ENCODE measurements at places on chromosomes 16 and 17.

DNA sequence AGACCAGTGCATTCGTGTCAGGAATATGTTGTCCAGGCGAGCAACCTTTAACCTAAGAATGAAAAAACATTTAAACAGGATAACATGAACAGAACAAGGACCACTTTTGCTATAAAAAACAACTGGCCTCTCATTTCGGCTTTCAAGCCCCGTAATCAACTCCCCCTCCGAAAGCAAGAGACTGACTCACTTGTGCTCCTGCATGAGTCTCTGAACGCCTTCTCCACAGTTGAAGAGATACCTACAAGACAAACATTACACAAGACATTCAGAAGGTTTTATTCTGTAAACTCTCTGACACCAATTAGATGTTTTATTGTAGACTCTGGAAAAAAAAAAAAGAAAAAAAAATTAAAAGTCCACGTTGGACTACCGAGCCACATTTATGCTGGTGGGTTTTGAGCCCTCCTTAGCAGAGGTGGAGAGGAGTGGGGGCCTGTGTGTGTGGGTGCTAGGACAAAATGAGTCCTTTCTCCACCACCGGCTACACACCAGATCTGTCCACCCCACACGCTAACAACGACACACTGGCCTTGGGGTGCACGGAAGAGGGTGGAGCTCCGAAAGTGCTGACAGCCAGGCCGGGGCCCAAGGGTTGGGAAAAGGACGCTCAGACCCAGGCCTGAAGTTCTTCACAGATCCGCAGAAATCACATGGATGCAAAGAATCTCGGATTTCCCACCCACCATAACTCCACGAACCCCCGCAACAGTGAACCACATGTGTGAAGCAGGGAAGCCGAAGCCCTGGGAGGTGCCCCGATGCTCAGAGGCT, 759 bp downstream of the ELAC2 start:
- no peak for DNase-seq

DNA sequence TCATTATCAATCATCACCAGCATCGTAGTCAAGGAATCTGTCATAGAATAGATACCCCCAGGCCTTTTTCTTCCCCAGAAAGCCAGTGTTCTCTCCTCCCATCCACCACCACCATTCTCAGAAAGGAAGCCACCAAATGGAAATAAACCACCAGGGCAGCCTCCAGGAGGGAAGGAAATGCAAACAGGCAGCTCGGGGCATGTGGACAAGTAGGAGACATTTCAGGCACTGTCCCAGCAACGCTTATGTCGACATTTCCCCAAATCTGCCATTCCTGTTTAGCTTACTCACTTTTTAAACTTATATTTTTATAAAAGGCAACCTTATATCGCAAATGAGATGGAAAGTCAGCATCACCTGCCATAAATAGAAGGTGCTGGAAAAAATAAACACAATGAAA, 15.8 kb downstream of the EMP2 start:
- no peak for DNase-seq

DNA sequence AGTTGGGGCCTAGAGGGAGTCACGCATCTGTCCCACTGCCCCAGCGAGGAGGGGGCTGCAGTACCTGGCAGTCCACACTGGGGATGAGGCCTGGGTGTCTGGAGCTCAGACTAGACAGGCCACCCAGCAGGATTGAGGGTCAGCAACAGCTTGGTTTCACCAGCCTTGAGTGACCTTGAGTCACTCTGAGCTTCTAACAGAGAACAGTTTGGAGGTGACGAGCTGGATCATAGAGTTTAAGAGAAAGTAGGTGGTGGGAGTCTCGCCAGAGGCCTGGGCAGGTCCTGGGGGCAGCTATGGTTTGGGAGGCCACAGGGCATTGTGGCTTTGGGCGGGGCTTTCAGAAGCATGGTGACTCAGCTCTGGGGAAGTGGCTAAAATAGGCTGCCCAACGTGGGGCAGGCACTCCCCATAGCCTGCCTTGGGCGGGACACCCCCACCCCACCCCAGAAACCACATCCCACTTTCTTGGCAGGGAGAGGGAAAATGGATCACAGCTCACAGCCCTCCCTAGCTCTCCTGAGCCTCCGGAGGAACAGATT, 20.5 kb downstream of the CDC42EP4 start:
- no peak for DNase-seq

- DNase-seq: no peak
Observed at GRCh38 chr16:67893743-67894399, 817 bp downstream of the PSKH1 start.

DNA sequence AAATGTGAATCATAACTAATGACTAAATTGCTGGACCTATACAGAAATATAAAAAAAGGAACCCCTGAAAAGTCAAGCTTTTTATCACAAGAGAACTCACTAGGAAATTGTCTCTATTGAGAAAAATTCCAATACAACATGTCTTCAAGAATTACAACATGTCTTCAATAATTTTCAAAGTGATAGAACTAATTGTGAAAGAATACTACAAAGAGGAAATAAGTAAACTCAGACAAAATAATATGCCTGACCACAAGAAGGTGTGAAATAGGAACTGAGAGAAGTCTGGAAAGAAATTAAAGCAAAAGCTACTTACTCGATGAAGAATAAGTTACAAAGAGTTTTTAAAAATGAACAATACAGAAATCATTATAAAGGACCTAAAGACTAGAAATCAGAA, 29.9 kb upstream of the OR1G1 start:
- no peak for DNase-seq

GRCh38 chr16:20774703-20775362, 11.0 kb downstream of the ACSM3 start:
- no peak for DNase-seq

DNA sequence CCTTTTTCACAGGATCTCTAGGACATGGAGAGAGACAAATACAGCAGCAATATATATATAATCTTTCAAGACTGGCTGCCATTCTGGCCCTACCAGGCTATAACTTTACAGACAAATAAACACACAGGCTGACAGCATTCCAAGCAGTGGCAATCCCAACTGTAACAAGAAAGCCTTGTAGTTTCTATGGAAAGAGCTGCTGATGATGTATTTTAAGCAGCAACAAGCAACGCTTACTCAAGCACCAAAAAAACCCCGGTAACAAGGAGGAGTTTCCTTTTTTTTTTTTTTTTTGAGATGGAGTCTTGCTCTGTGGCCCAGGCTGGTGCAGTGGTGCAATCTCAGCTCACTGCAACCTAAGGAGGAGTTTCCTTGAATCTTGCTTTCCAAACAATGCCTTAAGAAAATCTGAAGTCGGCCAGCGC, 23.2 kb downstream of the LSM12 start:
- no peak for DNase-seq

- DNase-seq: no peak
Observed at GRCh38 chr17:43383372-43383771, 15.4 kb upstream of the ARL4D start.

DNA sequence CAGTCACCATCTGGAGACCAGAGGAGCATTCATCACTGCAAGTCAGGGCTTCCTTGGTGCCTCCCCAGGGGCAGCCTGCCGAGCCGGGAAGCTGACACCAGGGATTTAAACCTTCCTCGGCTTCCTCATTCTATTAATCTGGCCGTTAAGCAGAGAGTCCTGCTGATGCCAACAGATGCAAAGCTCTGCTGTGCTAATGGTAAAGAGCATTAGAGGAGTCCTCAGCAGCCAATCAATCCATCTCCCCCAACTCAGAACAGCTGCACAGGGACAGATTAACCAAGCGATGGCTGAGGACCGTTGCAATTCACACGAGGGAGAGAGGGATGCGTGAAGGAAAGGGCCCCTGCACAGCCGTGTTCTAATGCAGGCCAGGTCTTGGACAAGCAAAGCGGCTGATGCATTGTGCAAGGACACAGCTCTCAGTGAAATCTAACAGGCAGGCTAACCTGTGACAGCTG, 116.6 kb downstream of the XYLT1 start:
- DNase-seq: no peak

- no peak for DNase-seq
Observed at GRCh38 chr16:50086176-50086575, 20.4 kb downstream of the HEATR3 start.

DNA sequence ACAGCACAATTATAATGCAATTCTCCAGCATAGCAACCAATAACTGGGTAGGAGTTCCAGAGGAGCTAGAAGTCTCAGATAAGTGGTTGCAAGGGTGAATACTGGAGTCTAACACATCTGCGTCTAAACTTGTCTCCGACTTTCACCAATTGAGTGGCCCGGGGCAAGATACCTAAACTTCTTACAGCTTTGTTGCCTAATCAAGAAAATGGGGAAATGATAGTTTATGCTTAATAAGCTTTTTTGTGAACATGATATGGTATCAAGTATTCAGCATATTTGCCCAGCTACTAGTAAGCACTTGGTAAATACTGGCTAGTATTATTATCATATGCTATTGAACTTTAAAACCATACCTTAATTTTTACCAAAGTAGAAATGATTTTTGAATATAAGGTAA, 183.5 kb downstream of the KCNJ2 start:
- no peak for DNase-seq

GRCh38 chr16:28003021-28003865, 60.3 kb downstream of the GSG1L start:
- DNase-seq: no peak

- DNase-seq: no peak
Observed at GRCh38 chr16:87705771-87706277, 60.0 kb downstream of the KLHDC4 start.

DNA sequence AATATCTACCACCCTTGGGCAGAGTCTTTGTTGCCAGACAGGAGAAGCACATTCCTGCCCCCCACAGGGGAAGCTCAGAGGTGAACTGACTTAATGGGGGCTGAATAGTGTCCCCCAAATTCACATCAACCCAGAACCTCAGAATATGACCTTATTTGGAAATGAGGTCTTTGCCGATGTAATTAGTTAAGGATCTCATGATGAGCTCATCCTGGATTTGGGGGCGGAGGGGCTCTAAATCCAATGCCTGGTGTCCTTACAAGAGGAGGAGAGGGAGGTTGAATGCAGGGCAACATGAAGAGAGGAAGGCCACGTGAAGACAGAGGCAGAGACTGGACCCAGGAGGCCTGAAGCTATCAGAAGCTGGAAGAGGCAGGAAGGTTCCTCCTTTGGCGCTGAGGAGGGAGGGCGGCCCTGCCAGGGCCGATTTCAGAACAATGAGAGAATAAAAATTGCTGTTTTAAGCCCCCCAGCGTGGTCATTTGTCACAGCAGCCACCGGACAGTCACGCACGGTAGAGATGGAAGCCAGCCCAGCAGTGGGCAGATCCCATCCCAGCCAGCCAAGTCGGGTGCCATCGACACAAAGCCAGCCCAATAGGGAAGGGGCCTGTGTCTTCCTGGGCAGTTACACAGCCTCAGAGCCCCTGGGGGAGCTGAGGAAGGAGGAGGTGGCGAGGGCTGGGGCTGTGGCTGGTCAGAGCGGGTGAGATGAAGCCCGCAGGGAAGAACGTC, 21.3 kb downstream of the C16orf74 start:
- DNase-seq: no peak

DNA sequence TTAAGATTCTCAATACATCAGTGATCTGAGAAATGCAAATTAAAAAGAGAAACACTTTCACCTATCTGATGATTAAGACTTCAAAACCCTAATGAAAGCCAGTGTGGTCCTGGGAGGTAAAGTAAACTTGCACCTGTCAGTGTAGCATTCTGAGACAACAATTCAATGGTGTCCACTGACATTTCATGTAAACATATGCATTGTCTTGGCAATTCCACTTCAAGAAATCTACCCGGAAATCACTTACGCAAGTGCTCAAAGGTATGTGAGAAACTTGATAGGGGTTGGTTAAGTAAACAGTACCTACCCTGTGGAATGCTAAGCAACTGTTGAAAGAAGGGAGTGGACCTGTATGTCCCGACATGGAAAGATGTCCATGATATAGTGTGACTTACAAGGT, 2.1 kb downstream of the ST6GALNAC1 start:
- DNase-seq: no peak

- DNase-seq: no peak
Observed at GRCh38 chr17:60545465-60546191, 19.6 kb upstream of the APPBP2 start.

- DNase-seq: no peak
Observed at GRCh38 chr17:82814834-82815233, 25.0 kb downstream of the ZNF750 start.

DNA sequence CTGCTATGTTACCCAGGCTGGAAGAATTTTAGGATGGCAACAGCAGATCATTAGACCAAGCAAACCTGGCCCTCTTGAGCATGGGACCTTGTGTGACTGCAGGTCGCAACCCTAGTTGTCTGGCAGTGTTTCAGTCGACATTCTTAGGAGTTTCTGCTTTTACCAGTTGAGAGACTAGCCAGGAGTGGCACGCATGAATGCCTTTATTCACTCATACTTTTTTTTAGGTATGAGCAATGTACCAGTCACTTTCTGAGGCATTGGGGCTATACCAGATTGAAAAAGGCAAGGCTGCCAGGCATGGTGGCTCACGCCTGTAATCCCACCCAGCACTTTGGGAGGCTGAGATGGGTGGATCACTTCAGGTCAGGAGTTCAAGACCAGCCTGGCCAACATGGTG, 28.2 kb upstream of the HAS3 start:
- DNase-seq: no peak

DNA sequence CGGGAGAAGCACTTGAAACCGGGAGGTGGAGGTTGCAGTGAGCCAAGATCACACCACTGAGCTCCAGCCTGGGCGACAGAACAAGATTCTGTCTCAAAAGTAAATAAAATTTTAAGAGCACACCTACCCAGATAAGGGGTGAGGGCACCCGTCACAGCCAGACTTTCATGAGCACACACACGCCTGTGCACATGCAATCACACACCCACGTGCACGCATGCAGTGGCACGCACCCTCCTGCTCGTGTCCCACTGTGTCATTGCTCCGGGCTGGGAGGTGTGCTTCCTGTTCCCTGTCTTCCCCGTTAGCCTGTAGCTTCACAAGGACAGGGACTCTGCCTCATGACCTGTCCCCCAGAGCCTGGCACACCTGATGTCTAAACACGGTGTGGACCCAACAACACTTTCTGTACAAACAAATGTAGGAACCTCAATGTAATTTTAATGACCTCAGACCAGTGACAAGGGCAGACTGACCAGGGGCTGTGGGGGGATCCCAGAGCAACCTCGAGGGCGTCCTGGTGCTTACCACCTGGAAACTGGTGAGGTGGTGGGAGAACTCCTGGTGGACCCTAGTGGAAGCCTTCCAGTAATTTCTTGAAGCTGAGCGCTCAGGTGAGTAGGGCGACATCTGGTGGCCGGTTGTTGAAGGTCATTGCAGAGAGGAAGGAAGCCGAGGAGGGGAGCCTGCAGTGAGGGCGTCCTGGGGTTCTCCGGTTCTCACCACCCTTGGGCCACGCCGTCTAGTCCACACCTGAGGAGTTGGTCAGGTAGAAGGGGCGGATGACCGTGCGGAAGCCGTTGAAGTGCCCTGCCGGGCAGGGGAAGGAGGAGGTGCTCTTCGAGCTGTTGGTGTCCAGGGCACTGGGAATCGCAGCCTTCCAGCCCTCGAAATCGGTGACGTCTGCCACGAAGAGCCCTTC, 8.6 kb downstream of the LGALS3BP start:
- DNase-seq: peak; percentile 85

GRCh38 chr17:44795928-44796327, 34.2 kb downstream of the GJC1 start:
- DNase-seq: no peak

GRCh38 chr17:559551-560431, 154.8 kb downstream of the VPS53 start:
- DNase-seq: no peak

GRCh38 chr17:51261024-51261963, 948 bp downstream of the UTP18 start:
- DNase-seq: peak; percentile 7

GRCh38 chr17:76865174-76865573, 3.0 kb upstream of the MGAT5B start:
- no peak for DNase-seq
